ENCODE measurements at places on chromosomes 7 and 10.

GRCh38 chr7:32224276-32224675 is 154.1 kb upstream of the PDE1C start:
- no peak for DNase-seq

GRCh38 chr10:98478430-98479222 is 31.9 kb upstream of the HPS1 start:
- no peak for DNase-seq

DNA sequence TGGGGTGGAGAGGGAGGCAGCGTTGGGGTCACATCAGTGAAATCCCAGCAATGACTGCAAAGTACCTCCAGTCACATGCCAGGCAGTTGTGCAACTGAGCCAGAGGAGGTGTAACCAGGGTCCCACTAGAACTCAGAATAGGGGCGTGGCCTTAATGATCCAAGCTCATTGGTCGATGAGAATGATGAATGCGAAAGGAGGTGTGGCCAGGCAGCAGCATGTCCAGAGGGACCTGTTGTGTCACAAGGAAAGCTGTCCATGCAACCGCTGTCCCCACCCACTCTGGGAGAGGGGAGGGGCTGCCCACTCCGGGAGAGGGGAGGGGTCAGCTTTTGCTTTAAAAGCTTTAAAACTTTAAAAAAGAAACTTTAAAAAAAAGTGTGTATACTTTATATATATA is 25.3 kb upstream of the MTPAP start:
- DNase-seq: no peak

DNA sequence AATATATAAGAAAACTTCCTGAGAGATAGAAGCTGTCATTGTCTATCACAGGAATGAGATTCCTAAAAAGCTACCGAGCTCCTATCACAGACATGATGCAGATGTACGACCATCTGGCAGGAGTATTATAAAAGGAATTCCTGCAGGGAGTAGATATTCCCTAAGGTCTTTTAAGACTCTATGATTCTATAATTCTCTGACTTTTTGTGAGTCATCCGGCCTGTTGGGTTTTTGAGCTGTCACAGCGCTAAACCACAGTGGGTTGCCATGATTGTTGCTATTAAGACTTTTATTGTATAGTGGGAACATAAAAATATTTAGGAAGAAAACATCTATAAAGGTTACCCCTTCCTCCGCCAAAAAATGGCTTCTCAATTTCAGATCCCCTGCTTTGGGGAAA is 223.4 kb downstream of the BMPER start:
- no peak for DNase-seq

DNA sequence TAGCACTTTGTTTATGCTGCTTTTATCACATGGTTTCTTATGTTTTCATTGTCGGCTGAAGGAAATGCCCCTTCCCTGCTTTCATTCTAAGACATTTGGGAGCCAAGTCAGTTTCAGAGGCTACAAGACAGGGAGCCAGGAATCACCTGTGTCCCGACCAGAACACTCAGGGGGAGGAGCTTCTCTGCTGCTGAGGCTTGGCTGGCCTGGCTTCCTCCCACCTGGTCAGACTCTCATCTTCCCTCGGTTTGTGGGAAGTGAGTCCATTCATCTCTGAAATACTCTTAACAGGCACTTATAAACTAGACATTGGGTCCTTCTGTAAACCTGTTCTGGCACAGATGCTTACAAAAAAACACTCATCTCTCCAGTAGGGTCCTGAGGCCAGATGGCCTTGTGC is 19.6 kb upstream of the GOLGA7B start:
- DNase-seq: no peak

- no peak for DNase-seq
Measured at GRCh38 chr7:153012203-153012602, 252.7 kb downstream of the ACTR3B start.

DNA sequence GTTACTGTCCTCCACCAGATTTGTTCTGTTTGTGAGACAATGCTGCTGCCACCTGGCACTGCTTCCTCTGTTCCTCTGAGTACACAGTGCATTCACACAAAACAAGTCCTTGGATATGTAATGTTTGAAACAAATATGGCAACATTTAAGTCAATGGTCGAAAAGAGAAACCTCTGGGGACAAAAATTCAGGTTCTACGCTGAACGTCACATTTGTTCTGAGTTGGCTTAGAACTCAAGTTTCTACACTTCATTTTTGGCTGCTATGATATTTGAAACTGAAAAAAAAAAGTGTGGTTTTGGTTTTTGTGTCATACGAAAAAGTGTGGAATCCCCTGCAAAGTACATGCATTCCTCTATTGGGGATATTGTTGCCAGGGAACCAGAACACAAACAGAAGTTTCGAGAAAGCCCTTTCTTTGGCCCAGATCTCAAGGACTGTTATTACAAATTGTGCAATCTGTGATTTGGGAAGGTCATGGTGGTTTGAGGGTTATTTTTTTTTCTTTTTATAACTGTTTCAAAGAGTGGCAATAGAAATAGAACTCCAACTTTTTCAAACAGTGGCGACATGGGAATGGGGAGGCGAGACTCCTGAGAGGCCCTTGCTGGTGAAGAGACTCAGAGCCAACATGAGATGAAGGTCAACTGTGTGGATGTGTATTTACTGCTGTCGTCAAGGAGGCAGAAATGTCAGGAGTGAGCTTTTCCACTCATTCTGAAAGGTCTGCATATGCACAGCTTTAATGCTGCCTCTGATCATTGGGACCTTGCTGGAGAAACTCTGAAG is 127.5 kb downstream of the CUBN start:
- peak; percentile 81 for DNase-seq

- no peak for DNase-seq
Measured at GRCh38 chr10:9823268-9823930, 1194.3 kb upstream of the CELF2 start.

DNA sequence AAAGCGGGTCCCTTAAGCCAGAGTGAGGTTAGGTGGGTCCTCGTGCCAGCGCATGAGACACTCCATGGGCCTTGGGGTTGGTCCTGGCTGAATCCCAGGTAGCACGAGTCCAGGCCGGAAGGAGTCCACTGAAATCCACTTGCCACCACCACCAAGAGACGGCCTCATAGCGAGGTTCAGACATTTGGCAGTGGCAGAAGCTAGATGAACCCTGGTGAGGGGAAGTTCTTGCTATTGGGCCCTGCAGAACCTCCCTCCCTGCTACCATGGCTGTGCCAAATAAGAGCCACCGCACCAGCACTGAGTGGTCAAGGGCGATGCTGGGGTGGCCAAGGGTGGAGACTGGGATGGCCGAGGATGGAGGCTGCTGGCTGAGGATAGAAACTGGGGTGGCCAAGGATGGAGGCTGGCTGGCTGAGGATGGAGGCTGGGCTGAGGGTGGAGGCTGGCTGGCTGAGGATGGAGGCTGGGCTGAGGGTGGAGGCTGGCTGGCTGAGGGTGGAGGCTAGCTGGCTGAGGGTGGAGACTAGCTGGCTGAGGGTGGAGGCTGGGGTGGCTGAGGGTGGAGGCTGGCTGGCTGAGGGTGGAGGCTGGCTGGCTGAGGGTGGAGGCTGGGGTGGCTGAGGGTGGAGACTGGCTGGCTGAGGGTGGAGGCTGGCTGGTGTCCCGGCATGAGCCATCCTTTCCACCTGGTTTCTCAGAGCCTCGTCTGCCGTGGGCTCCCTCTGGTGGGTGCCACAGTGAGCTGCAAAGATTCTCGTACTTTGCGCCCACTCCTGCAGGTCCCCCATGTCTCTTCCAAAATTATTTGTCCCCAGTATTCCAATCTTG is 88.2 kb downstream of the ELFN1 start:
- no peak for DNase-seq

DNA sequence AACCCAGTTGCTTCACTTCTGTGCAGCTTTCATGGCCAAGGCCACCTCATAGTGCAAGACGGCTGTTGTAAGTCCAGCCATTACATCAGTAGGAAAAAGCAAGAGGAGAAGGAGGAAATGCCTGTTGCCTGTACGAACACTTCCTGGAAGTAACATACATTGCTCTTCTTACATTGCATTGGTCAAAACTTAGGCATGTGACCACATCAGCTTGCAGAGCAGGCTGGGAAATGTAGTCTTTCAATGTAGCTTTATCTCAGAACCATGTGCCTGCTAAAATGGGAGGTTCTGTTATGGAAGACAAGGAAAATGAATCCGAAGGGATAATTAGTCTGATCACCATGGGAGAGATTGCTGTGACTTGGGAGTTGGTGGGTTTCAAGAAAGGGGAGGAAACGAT is 4.3 kb downstream of the SLC29A3 start:
- no peak for DNase-seq

GRCh38 chr10:29882766-29883165 is 176.6 kb downstream of the JCAD start:
- DNase-seq: no peak

GRCh38 chr7:66152371-66153191 is 37.9 kb downstream of the CRCP start:
- no peak for DNase-seq

DNA sequence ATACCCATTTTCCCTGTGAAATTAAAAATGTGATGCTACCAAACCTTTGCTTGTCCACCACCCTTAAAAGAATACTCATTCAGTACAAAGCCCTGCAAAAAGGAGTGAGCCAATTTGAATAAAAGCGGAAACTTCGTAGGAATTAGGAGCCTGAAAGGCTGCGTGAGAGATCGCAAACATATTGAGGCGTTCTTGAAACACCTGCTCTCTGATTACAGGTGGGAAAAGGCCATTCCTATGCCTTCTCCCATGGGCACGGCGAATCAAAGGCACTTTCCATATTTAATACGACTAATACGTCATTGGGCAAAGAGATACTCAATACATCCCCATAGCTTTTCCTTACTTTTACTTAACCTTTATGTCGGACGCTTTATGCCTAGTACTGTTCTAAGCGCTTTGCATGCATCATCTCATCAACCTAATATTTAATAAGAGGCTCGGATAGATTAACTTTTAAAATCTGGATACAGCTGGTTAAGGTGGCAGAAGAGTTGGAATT is 30.9 kb upstream of the KMT2E start:
- DNase-seq: no peak

DNA sequence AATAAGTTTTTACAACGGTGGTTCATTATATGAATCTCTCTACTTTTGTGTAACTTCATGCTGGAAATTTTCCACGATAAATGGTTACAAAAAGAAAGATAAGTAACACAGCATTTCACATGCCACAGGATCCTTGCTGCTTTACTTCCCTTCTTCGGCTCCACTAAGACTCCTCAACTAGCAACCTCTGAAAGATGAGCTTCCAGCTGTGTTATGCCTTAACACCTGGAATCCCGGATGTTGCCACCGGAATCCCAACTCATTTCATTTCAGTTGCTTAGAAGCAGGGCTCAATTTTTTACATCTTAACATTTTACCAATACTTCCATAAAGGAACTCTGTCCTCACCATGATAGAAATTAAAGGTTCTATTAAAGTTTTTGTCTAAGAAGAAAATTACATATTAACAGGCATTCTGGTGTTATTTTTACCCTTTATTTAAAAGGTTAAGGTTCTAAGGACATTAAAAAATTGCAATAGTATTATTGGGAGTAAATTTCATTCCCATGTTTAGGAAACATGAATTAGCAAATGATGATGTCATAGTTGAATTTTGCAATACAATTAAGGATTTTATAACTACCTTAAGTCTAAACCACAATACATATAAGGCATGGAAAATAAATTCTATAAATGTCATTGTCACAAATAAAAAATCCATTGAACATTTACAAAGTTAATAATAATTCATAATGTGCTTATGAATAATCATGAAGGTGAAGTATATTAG is 57.1 kb upstream of the IL6 start:
- DNase-seq: no peak

DNA sequence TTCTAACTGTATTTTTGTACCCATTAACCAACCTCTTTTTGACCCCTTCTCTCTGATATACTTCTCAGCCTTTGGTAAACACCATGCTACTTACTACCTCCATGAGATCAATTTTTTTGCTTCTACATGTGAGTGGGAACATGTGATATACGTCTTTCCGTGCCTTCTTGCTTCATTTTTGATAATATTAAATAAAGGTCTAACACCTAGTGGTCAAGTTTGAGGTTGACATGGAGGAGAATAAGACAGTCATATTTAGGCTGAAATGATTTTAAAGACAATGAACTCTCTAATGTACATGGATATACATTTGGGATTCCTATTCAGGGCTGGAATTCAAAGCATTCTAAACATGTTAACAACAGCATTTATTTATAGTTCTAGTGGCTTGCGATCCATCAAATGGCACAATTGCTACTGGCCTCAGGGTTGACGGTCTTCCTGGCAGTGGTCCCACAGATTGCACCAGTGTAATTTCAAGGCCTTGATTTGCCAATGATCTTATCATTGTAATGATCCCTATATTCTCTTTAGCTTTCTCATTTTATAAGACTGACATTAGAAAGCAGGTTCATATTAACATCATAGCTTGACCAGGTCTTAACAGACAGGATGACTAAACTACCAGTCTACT is 315.9 kb upstream of the ETV1 start:
- no peak for DNase-seq

- DNase-seq: no peak
Measured at GRCh38 chr7:133675510-133676218, 422.8 kb downstream of the EXOC4 start.

DNA sequence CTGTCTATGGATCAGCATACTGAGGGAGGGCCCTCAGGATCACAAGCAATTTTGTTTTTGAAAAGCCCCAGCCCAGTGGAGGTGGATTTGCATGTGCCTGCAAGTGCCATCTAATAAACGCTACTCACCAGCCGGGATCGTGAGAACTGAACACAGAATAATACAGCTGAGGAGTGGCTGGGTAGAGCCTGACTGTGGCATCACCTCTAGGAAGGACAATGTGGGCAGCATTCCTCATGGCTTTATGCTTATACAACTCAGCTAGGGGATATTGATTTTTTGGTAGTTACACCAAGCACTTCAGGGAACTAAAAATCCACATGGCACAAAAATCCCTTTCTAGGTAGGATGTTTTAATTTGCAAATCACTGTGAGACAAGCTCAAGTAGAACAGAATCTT is 72.7 kb upstream of the PALS2 start:
- DNase-seq: no peak

GRCh38 chr10:85916994-85917573 is 449.5 kb downstream of the GRID1 start:
- no peak for DNase-seq

GRCh38 chr10:103583871-103584215 is 90.3 kb downstream of the NEURL1 start:
- DNase-seq: no peak

GRCh38 chr7:3399858-3400257 is 98.8 kb downstream of the SDK1 start:
- DNase-seq: peak; percentile 14

- DNase-seq: no peak
Measured at GRCh38 chr10:102565793-102566192, 62.0 kb downstream of the SUFU start.

DNA sequence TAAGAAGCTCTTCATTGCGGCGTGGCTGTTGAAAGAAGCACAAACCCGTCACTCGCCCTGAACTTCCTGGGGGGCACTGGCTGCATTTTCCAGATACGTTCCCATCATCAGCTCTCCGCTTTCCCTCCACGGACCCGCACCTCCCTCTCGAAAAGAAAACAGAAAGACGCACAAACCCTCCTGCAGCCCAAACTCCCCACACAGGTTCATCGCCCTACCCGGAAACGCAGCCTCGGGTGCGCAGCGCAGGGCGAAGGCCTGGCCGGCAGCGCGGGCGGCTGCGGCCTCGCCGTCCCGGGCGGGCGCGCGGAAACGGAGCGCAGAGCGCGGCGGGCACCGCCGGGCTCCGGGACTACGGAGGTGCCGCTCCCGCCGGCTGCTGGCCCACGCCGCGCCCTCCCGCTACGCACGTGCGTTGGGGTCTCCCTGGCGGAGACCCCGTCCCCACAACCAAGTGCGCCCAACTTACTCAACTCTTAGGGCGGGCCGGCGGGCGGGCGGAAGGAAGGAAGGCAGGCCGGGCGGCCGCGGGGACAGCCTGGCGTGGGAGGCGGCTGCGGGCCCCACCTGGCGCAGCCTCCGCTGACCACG is 822 bp downstream of the ZNF800 start:
- peak; percentile 61 for DNase-seq

GRCh38 chr7:91194841-91195240 is 69.4 kb upstream of the FZD1 start:
- DNase-seq: no peak

Data from CD4-positive, alpha-beta T cell treated with Interleukin-4 for 1 hour (primary cell).